ENCODE measurements at places on chromosomes 5 and 9. TPM values are rescaled to one million over a fixed set of nuclear protein-coding genes. Genes with fewer than 3 reads are reported as not detected.

The NDUFB6 gene
- polyA plus RNA-seq: 60.5 TPM

The FREM1 gene
- polyA plus RNA-seq: not detected

The TTF1 gene
- 10.3 TPM for polyA plus RNA-seq

The HTR1A gene
- not detected for polyA plus RNA-seq

The TAF11L2 gene
- polyA plus RNA-seq: not detected

The FBP2 gene
- polyA plus RNA-seq: not detected

The KDM4C gene
- 11.4 TPM for polyA plus RNA-seq

The NUTM2F gene
- not detected for polyA plus RNA-seq

The SLC27A6 gene
- polyA plus RNA-seq: 2.5 TPM

The PFN3 gene
- not detected for polyA plus RNA-seq

The LCN1 gene
- polyA plus RNA-seq: not detected

The ROR2 gene
- 0.03 TPM for polyA plus RNA-seq

The ZCCHC9 gene
- polyA plus RNA-seq: 12.4 TPM

The IL5 gene
- not detected for polyA plus RNA-seq

DNA sequence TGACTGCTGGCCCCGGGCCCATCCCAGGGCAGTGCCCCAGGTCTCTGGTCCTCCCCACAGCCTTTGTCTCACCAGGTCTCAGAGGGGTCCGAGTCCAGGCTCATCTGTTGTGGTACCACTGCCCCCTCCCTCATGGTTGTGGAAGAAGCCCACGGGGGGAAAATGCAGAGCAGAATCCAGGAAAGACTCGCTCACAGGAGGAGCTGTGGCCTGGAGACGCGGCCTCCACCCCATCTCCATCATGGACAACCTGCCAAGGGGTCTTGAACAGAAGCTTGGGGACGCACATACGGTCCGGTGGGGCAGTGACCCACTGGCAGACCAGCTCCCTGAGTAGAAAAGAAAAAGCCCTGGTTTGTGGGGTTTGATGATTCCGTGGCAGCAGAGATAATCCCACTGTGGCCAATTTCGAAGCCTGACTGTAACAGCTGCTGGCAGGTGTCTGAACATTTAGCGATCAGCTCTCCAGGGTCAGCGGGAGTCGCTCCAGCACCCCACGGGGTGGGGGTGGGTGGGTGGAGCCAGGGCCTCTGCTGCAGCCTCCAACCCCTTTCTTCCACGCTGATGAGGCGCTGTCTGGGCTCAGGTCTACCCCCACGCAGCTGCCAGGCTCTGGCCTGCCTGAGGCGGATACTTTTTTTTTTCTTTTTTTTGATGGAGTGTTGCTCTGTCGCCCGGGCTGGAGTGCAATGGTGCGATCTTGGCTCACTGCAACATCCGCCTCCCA, 1.9 kb upstream of the GRIN1 start:
- DNase-seq: no peak

DNA sequence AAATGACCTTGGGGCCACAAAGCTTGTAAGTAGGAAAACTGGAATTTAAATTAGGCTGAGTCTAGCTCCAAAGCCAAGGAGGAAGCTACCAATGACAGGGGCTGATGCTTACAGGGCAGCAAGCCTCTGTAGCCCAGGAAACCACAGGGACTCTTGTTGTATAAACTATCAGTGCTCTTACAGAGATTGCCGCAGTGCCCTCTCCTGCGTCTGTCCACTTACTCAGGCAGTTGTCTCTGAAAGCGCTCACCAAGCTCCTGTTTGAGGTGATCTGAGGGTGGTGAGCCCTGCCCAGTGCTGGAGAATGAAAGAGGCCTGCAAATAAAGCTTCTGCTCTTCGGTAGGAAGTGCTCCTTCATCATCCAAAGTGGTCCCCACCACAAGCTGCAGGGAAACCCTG, 498.8 kb downstream of the ARHGEF28 start:
- DNase-seq: no peak

DNA sequence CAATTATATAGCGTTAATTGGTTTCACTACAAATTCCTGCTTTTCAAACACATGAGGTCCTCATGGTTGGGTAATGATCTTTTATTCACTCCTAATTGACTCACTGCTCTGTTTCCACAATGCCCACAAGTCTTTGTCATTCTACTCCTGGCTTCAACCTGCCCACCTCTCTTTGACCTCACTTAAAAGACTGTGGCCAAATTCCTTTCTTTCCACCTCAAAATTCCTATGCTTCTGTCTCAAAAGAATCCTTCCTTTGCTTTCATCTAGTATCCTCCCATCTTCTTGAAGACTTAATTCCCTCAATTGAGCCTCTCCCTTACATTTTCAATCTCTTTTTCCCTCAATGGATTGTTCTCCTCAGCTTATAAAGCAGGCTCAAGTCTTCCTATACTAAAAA, 4.9 kb downstream of the APBA1 start:
- DNase-seq: peak; percentile 20

- DNase-seq: no peak
These were observed 9.9 kb upstream of the PLEKHG4B start for GRCh38 chr5:82097-82496.

DNA sequence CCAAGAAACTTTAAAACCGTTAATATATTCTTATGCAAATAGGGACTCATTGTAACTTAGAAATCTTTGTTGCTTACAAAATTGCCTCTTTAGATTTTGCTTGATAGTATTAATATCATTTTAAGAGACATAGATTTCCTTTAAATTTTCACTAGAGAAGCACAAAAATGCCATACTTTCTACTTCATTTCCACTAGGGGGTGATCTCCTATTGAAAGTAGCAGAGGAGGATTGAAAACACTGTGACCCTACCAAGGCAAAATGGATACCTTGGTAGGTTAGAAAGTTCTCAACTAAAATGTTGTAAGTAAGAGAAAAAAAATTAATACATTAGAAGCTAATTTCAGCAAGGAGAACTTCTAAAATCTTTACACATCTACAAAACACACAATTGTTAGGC, 204.9 kb downstream of the CHSY3 start:
- DNase-seq: peak; percentile 30

GRCh38 chr5:138640646-138641254, 65.5 kb upstream of the HSPA9 start:
- DNase-seq: peak; percentile 31

DNA sequence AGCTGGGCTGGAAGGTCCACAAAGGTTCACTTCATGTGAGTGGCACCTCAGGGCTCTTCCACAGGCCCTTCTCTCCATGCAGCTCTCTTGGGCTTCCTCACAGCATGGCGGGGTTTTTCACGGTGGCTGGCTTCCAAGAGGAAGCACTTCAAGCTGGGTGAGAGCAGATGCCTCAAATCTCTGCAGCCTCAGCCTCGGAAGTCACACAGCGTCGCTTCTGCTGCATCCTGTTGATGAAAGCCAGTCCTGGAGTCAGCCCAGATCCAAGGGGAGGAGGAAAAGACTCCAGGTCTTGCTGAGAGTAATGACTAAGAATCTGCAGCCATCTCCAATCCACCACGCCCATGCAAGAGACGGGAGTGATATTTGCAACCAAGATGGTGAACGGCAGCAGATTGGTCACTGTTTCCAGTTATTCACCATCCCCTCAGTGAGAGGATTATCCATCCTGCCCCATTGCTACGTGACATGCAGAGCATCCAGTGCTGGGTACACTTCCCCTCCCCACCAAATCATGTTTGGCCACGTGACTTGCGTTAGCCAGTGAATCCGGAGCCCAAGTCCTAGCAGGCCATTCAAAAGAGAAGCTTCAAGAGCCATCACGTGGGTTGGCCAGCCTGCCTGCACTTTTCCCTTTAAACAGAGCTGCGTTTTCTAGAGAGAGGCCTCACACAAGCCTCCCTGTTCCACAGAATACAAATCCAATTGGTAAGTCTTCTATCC, 173.9 kb downstream of the C9orf50 start:
- no peak for DNase-seq

GRCh38 chr9:130992682-130993032, 16.3 kb upstream of the LAMC3 start:
- no peak for DNase-seq

DNA sequence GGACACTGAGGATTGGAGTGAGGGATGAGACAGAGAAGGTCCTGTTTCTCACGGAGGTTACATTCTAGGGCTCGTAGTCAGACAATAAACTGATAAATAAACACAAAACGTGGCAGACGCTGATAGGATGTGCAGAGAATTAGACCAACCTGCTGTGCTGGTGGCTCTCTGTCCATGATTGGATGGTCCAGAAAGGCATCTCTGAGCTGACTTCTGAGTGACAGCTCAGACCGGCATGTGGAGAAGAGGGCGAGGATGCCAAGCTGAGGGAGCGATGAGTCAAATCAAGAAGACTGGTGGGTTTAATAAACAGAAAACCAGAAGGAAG, 132.3 kb upstream of the TAF11L2 start:
- DNase-seq: no peak

- DNase-seq: peak; percentile 67
These were observed 9.9 kb downstream of the PTCH1 start for GRCh38 chr9:95506678-95507463.

DNA sequence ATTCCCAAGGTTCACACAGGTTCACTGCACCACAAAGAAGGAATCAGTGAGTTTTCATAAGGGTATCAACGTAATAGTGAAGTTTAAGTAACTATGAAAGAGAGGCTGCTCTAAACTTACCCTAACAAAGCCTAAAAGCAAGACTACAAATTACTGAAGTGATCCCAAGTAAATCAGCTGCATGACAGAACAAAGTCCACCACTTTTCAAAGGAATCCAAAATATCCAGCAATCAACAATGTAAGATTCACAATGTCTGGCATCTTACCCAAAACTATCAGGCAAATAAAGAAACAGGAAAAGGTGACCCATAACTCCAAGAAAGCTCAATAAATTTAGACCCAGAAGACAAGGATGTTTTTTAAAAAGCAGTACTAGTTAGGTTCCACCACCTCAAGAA, 70.1 kb downstream of the GNAQ start:
- no peak for DNase-seq

DNA sequence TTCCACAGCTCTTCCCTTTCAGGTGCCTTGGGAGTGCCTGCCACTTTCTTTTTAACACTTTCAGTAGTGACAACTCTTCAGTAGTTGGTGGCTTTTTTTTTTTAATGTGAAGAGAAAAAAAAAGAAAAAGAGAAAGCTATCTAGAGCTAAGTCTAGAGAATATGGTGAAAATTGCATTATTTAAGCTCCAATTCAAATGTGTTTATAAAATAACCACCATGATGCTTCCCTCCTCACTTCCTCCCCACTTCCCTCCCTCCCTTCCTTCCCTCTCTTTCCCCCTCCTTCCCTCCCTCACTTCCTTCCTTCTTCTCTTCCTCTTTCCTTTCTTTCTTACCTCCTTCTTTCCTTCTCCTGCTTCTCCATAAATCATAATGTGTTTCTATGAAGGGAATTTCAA, 456.7 kb upstream of the ACTBL2 start:
- DNase-seq: no peak

GRCh38 chr5:166031926-166032325, 2259.5 kb upstream of the WWC1 start:
- DNase-seq: peak; percentile 4

GRCh38 chr9:136275655-136276429, 28.1 kb downstream of the CCDC187 start:
- DNase-seq: no peak

GRCh38 chr5:55925181-55925580, 69.6 kb downstream of the IL6ST start:
- DNase-seq: no peak

DNA sequence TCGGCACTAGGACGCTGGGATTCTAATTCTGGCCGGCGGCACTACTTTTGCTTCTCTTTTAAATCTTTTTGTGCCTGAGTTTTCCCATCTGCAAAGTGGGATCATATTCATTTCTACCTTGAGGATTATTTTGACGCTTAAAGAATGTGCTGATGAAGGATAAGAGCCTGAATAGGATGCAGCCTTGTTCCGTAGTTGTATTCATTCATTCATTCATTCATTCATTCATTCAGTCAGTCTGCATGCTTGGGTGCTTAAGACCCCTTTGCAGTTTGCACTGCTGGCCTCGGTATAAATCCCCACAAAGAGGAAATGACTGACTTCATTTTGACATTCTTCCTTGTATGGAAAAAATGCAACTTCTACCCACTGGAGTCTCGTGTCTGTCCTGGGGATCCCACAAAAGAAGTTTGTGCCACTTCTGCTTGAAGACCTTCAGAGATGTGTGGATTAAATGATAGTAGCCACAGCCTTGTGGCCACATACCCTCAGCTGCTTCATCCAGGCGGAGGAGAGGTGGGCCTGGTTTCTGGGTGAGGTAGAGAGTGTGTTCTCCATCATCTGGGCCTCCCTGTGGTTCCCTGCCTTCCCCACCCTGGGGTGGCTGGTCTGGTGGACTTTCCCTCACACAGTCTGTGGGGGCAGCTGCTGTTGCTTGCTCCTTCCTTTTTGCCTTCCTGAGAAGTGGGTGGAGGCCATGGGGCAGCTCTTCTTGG, 62.6 kb downstream of the PPARGC1B start:
- DNase-seq: no peak

- DNase-seq: no peak
These were observed 586.4 kb downstream of the LRRC70 start for GRCh38 chr5:63164838-63165535.

DNA sequence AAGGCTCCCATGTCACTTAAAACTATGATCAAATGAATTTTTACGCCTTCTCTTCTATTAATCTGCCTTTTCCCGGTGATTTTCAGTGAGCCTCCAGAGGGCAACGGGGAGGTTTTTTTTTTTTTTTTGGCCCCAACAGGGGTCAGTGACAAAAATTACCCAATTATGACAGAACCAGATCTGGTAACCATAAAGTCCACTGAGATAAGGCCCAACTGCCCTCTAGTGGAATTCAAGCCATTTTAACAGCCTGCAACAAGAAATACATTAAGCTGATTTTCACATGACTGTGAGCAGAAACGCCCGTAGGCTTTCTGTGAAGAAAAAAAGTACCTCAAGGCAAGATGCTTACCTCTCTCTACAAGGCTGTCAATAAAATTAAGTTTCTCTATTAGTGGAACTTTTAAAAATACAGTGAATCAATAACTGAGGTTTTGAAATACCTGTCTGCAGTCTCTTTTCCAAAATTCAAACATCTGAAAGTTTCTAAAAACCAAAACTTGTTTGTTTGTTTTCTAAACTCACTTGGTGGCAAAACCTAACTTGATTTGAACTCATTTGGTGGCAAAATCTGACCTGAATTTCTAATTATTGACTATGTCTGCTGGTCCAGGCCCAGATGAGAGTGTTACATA, 49.7 kb upstream of the FST start:
- peak; percentile 72 for DNase-seq

- DNase-seq: no peak
These were observed 39.5 kb upstream of the GOLGA1 start for GRCh38 chr9:124980431-124980830.

DNA sequence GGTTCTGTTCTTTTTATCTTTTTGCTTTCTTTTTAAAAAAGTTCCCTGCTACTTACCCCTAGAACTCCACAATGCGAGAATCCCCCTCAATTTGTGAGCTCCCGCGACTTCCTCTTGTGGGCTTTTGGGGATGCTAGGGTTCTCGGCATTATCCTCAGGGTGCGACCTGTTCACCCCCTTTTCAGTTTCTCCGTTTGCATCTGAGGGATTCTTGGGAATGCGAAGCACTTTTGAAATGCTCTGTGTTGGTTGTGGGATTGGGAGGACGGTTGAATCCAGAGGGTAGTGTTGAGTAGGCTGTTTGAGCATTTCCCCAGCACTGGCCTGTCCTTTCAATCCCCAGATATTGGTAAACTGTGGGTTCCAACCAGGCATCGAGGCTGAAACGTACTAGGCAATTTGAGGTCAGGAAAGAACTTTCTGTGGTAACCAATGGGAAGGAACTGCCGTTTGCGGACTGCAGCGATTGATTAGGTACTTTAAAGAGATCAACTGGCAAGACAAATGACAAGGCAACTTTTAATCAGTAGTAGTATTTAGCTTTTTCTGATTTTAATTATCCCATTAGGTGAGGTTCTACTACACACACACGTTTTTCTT, 415 bp downstream of the XRCC4 start:
- no peak for DNase-seq
